Activated T-cell treated with anti-CD3 and anti-CD28 coated beads, Interleukin-2, amount 50 U/mL, for 1 hour (primary cell): ENCODE measurements at places on chromosomes 5 and 9.

- no peak for DNase-seq
Observed at GRCh38 chr5:42632354-42632900, 124.2 kb upstream of the CCDC152 start.

- no peak for DNase-seq
Observed at GRCh38 chr5:158933494-158934318, 166.0 kb downstream of the EBF1 start.

DNA sequence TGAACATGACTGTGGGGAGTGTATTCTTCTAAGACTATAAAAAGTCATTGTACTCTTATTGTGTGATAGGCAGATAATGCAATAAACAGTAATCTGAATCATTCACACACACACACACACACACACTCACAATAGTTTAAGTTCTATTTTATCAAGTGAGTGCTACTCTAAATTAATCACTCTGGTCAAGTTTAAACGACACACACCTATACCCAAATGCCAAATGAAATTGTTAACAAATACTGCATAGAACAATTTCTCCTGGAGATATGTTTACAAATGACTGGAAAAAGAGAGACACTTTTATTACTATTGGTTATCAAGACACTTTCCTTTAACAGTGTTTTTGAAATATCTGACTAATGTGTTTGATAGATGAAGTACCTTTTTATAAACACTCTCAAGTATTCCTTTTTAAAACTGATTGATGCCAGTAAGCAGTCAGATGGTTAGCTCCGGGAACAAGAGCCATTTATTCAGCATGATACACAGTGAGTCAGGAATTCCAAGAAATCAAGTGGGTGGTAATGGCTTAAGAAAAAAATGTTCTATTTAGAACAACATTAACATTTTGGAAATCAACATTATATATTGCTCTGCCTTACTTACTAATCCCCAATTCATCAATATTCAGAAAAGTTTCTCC lies 521.6 kb upstream of the ST8SIA4 start:
- no peak for DNase-seq

GRCh38 chr5:180423598-180423997 lies 70.5 kb upstream of the GFPT2 start:
- no peak for DNase-seq

DNA sequence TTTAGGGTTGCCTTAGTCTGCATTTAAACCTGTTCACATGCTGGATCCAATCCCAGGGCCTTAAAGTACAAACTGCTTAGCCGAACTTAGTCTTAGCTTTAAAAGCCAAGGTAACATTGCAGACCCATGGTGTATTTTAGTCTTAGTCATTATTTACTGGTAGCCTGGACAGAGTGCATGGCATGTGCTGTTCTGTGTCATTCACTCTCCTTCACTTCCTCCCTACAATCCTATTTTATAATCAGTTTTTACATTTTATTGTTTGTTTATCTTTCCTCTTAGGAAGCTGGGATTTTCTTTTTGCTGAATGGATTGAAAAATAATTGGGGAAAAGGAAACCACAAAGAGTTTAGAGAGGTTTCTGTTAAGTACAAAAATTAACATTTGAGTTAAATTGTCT lies 29.4 kb upstream of the TAL2 start:
- no peak for DNase-seq

GRCh38 chr5:125549322-125549911 lies 803.0 kb upstream of the ZNF608 start:
- DNase-seq, result no peak

DNA sequence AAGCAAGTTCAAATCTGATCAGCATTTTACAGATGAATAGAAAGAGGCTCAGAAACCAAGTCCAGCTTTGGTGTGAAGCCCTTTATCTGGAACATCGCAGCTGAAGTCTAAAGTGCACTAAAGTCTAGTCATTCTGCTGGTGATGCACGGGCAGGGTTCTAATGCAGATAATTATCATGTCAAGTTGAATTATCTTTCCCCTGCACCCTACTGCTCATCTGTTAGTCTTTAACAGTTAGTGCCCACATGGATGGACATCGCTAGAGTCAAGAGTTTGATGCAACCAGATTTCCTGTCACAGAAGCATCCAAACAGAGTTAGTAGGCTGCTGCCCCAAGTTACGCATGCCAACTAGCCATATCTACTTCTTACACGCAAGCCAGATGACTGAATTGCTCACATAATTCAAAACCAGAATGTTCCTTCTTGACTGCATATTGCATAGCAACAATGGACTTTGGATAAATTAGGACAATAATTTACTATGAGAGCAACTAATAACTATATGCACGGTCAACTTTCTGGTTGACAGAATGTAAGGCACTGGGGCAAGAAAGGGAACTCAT lies 1.6 kb upstream of the TOMM5 start:
- DNase-seq, result no peak

DNA sequence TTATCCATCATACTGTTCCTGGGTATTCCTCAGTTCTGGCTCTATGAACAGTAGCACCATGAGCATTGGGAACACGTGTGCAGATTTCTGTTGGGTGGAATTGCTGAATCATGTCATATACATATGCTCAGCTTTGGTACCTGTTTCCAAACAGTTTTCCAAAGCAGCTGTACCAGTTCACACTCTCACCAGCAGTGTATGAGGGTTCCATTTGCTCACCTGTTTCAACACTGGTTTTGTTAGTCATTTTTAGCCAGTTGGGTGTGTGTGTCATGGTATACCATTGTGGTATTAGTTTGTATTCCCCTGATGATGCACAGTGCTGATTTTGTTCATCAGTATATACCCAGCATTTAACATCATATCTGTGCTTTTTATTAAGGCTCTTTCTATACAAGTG lies 56.7 kb upstream of the ECM2 start:
- no peak for DNase-seq

DNA sequence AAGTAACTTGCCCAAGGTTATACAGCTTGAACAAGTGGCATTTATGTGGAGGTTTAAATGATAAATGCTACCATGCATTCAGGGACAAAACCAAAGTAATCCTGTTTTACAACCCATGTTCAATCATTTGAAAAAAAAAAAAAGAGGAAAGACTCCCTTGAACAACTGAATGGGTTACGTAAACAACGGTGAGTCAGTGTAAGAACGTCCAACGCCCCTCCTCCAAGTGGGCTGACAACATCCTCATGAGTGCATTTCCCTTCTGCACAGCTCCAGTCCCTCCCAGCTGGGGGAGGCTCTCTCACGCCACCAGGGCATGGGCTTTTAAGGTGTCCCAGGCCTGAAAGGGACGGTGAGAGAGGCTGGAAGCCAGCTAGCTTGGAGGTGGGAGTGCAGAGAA lies 90.0 kb downstream of the PRRT1B start:
- DNase-seq, result peak; percentile 71

DNA sequence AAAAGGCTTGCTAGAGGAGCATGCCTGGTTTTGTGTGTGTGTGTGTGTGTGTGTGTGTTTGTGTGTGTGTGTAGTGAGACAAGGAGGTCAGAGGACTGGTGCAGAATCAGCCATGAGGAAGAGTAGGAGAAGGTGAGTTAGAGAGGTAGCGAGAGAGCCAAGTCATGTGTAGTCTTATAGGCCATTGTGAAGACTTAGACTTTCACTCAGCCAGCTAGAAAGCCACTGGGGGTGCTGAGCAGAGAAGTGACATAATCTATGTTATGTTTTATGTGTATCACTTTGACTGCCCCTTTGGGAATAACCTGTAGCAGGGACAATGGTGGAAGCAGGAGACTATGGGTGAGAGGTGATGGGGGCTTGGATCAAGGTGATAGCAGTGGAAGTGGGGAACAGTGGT lies 180.5 kb upstream of the CLINT1 start:
- DNase-seq, result no peak

GRCh38 chr5:66982056-66982387 lies 214.6 kb downstream of the CD180 start:
- no peak for DNase-seq

DNA sequence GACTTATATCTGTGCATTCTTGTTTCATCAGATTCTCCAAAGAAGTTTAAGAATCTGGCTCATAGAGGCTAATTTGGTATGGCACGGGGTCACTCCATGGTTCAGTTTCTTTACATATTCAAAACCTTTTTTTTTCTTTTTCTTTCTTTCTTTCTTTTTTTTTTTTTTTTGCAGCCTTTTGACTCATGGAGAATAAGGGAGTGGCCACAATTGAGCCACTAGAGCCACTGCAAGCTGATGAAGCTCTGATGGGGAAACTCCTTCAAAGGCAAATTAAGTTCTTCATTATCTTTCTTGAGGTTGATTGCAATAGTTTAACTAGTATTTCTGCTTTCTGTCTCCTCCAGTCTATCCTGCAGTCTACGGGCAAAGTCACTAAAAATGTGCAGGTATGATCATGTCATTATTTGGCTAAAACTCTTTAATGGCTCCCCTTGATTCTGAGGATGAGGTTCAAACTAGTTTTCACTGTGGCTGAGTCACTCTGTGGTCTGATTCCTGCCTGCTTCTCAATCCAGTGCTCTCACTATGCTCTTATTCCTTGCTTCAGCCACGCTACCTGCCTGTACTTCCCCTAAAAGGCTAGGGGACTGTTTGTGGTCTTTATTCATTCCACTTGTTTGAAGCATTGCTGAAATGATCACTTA lies 93.5 kb upstream of the RIOK2 start:
- no peak for DNase-seq

DNA sequence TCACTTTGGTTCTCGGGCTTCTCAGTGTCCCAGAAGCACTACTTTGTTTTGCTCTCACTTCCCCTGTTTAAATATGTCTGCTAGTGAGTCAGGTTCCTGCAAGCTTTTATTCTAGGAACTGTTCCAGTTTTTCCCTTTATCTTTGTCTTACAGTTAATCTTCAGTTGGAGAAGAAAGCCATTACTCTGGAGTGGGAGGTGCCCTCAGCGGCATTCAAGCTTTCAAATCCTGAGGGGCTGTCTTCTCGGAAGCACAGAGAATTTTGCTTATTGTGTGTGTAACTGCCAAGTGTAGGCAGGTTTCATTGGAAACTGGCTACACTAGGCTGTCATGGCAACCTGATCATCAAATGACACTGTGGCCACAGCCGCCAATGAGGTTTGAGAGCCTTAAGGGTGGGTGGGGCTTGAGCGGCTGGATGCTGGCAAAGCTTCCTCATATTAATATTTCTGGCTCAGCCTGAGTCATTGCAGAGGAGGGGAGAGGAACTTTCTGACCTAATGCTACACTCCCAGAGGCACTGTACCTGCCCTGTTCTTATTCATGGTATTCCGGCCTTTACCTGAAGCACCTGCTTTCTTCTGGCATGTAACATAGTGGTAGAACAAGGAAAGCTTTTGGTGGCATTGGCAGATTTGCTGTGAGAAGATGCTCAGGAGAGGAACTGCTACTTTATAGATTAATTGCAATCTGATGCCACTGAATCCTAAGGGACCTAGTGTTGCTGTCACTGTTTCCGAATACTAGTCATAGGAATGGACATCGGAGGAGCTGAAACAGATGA lies 26.3 kb downstream of the SLC25A25 start:
- DNase-seq, result peak; percentile 68

GRCh38 chr9:137757613-137758029 lies 120.0 kb upstream of the CACNA1B start:
- DNase-seq, result no peak

- DNase-seq, result no peak
Observed at GRCh38 chr9:108271236-108271635, 584.5 kb downstream of the ACTL7B start.

GRCh38 chr5:114208120-114208519 lies 153.8 kb upstream of the KCNN2 start:
- no peak for DNase-seq

DNA sequence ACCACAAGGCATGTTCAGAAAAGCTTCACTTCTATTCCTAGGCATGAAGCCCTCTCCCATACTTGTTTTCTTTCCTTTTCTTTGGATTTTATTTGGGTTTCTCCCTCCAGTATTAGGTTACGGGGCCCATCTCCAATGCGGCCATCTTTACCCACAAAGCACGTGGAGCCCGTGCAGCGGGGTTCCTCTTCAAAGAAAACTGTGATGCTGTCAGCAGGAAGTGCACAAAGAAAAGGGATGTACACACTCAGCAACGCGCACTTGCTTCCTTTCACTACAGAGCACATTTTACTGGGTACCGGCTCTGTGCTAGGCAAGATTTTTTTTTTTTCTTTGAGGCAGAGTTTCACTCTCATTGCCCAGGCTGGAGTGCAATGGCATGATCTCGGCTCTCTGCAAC lies 106.6 kb downstream of the COL23A1 start:
- DNase-seq, result peak; percentile 53

GRCh38 chr5:181246276-181247049 lies 2.8 kb upstream of the RACK1 start:
- peak; percentile 74 for DNase-seq

GRCh38 chr5:112419164-112419985 lies at the start of gene EPB41L4A:
EPB41L4A (minus strand) TSS chr5:112419277; CDS start chr5:112419039, 238 bp downstream.
- DNase-seq, result no peak

- no peak for DNase-seq
Observed at GRCh38 chr5:141359790-141360426, at the start of gene PCDHGB2. PCDHGB2 (plus strand) TSS chr5:141359994; CDS start chr5:141360136, 142 bp downstream.

GRCh38 chr5:84885485-84886258 lies 501.0 kb upstream of the EDIL3 start:
- no peak for DNase-seq
